Hematopoietic multipotent progenitor cell treated with erythropoietin and hydrocortisone succinate and interleukin-3 and kit ligand, for 15 days (in vitro differentiated cells): ENCODE measurements at places on chromosomes 6 and 20.

DNA sequence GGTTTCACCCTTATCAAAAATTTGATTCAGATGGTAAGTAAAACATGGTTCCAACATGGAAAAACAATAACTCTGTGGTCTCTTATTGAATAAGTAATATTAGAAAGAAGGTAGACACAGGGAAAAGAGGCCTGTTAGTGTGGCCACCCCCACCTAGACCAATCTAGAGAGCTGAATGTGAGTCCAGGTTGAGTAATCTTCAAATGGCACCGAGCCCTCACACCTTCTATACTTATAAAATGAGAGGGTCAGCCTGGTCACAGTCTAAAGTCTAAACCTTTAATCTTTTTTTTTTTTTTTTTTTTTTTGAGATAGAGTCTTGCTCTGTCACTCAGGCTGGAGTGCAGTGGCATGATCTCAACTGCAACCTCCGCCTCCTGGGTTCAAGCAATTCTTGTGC is 6.9 kb downstream of the FAM184A start:
- no peak for DNase-seq

DNA sequence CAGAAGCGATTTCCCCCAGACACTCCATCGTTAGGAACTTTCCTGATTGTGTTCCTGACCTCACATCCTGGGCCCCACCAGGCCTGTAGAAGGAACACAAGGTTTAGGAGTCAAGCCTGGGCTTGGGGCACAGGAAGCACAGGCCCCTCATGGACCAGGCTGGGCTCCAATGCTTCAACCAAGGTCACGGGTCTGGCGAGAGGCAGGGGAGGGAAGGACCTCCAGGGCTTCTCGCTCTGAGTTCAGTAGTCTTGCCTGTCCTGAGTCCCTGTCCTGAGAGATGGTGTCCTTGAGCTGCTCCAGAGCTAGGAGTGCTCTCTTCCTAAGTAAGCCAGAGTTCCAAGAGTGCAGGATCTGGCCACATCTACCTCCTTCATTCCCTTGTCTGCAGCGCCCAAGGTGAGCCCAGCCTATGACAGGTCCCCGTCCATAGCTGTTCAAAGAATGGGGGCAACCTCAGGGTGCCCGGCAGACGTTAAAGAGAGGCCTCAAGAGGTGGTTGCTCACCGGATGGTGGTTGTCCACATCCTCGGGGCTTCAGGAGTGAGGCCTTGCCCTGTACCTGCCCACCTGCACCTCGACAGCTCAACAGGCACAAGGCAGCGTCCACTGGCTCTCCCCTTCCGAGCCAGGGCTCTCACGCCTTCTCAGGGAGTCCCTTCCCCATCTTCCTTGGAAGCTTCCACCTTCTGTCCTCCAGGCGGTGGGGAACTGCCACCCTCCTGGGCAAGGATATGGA is 1.6 kb upstream of the TUBB1 start:
- DNase-seq, result no peak

DNA sequence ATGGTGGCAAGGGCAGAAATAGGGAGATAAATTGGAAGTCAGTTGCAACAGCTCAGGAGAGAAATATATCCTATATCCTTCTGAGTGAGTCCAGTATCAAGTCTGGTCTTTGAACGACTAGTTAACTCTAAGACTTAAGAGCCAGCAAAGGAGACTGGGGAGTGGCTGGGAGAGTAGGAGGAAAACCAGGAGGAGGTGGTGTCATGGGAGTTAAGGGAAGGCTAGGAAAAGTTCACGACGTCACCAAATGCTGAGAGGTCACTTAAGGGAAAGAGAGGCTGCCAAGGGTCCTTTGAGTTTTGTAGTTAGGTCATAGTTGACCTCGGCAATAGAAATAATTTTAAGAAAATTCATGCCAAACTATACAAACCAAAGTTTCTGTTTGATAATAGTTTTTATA is 25.1 kb downstream of the ACOT13 start:
- DNase-seq, result no peak

- DNase-seq, result no peak
Observed at GRCh38 chr20:39036011-39036410, 73.9 kb downstream of the DHX35 start.

- no peak for DNase-seq
Observed at GRCh38 chr6:114055349-114055748, 84.4 kb upstream of the HDAC2 start.

DNA sequence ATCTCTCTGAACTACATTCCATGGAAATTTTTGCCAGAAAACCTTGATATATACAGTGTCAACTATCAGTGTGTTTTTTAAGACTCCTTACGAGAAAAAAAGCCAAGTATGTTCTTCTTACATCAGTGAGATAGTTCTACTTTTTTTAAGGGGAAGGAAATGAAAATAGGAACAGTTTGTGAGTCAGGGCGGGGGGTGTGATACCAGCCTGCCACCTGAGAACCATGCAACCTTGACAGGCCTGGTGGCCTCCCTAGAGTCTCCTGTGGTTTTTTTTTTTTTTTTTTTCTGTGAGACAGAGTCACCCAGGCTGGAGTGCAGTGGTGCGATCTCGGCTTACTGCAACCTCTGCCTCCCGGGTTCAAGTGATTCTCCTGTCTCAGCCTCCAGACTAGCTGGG is 96.3 kb upstream of the GCM1 start:
- no peak for DNase-seq

- no peak for DNase-seq
Observed at GRCh38 chr20:41382791-41383305, 16.2 kb upstream of the EMILIN3 start.

- no peak for DNase-seq
Observed at GRCh38 chr6:132380358-132381029, 20.8 kb downstream of the MOXD1 start.

GRCh38 chr6:158536891-158537798 is 22.7 kb upstream of the TMEM181 start:
- no peak for DNase-seq

DNA sequence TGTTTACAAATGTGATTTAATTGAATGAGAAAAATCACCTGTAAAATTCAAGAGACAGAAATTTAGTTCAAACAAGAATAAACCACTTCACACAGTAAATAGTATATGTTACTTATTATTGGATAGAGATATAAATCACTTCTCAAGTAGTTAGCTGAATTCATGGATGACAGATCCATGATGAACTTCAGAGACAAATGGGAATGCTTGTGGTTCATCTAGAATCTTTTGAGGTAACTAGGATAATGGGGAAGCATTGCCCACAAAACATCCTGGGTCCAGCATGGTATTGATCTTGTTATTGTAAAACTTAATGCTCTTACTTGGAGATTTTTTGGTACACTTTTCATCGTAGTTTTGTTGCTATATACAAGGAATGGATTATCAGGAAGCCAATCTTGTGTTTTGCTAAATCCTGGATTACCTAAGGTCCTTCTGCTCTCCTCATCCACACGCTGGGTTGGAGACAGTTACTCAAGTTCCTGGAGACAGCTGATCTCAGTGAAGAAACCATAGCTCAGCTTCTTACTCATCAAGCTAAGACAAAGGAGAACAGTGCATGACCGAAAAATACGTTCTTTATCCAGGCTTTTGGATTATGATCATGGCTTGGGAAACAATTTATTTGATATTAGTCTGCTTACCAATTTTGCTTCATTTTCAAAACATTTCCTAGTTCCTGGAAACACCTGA is 142.5 kb upstream of the PREP start:
- no peak for DNase-seq

DNA sequence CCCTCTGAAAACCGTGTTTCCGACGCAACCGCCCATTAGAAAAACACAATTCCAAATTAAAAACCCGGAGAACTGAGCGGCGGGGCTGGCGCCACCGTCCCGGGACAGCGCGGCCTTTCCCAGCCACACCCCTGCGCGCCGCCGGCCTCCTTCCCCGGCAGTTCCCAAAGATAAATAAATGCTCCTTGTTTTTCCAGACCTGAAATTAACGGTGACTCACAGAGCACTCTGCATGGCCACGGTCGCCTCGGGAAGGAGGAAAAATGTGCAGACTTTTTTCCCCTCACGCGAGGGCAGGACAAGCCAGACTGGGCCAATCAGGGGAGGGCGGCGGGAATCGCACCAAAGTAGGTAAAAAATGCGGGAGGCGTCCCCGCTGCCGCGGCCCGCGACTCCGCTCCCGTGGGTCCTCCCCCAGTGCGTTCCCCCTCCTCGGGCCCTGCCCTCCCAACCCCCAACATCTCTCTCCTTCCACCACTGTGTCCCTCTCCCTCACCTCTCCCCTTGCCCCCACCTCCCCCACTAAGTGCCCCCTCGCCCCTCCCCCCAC is 828 bp upstream of the DSTN start:
- DNase-seq, result no peak

DNA sequence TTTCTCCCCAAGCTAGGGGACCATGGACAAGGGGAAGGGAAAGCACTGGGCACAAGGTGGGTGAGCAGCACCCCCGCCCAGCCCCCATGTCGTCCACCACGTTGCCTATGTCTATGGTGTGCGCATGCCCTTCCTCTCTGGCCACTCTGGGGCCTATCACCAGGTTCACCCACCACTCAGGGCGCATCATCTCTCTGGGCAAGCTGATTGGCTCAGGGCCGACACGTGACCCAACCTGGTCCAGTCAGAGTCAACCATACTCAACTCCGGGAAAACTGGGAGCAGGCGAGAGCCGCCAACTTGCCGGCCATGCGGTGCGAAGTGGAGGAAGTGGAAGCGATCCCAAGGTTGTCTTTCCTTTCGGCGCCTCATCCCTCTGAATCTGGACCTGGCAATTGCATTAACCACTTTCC is 25.9 kb downstream of the ACSS1 start:
- DNase-seq, result no peak

DNA sequence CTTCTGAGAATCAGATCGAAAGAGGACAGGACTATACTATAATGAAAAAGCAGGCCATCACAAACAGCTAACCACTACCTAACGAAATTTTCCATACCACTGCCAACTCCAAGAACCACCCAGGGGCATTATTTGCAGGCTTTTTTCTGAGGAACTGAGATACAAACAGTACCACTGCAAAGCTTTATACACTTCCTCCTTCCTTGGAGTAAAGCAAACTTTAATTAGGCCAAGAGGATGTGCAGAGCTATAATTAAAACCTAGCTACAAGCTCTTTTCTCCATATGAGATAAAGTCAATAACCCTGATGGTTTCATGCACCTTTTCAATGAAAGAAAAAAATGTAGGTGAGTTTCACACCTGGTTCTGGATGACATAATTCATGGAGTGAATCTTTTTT is 68.5 kb downstream of the ELOVL5 start:
- DNase-seq, result no peak

- no peak for DNase-seq
Observed at GRCh38 chr6:167119670-167120582, 3.0 kb upstream of the CCR6 start.

- DNase-seq, result no peak
Observed at GRCh38 chr6:38617856-38618255, 21.9 kb downstream of the BTBD9 start.

DNA sequence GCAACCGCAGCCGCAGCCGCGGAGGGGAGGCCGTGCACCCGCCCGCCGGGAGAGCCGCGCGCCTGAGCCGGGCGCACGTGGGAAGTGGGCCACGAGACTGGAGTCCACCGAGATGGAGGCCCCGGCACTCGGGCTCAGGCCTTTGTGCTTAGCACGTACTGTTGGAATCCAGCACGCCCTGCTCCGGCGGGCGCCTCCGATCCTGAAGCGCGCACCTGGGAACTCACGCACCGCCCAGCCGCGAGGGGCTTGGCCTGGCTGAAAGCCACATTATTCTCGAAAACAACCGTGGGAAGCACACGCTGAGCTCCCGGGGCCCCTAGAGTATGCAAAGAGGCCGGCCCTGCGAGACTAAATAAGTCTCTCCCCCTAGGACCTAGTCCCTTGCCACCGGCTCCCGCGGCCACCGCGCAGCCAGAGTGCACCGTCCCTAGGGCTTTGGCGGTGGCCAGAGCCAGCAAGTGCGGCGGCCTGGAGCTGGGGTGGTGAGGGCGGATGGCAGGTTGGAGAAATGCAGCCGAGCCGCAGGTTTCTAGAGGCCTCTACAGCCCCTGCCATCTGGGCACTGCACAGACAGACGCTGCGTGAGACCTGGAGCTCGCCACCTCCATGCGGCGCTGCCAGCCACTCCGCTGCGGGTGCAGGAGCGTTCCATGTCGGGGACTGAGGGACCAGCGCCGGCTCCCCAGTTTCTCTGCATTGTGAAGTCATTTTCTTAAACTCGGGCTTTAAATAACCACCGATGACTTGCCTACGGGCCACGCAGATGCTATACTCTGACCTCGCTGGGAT is 42.0 kb upstream of the LY86 start:
- DNase-seq, result no peak

DNA sequence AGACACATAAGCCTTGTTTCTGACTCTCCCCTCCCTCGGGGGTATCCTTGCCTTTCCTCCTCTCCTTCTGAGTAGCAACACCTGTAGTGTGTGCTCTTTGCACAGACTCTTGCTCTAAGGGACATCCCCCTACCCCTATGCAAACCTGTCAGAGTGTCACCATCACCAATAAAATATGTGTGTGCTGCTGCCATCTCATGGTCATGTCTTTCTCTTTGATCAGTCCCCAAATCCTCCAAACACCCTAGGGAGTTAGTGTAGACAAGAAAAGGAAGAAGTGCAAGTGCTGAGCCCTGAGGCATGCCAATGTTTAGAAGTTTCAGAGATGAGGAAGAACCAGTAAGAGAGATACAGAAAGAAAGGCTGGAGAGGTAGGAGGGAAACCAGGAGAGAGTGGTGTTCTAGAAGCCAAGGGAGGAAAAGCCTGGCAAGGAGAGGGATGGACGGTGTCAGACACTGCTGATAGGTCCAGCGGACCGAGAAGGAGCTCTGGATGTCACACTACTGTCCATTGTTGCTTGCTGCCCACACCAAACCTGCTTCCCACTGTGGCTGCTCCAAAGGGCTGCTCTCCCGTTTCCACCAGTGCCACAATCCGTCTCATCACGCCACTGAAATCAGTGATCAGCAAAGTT is 16.4 kb downstream of the TRMT6 start:
- no peak for DNase-seq

- no peak for DNase-seq
Observed at GRCh38 chr6:137261361-137261760, 42.2 kb upstream of the IFNGR1 start.

GRCh38 chr6:156839591-156840001 is 62.4 kb downstream of the ARID1B start:
- DNase-seq, result no peak

GRCh38 chr6:157546321-157546720 is 165.3 kb downstream of the ZDHHC14 start:
- DNase-seq, result no peak

DNA sequence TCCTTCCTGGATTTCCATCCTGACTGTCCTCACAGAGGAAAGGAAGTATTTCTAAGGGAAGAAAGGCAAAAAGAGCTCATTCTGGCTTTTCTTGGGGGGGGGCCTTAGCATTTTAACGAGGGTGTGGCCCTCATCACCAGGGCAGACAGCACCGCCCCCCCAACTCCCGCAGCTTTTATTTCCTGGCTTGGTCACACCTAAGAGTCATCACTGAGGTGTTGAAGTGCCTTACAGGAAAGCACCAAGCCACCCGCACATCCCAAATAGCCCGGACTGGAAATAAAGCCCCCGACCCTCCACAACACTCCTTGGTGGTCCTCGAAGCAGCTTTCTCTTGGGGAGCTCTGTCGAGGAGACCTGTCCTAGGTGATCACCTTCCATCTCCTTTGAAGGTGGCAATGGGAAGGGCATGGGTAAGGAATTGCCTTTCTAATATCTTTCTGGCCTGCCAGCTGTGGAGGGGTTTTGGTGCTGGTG is 1.3 kb downstream of the PTK7 start:
- no peak for DNase-seq
